ENCODE measurements at places on chromosomes 7 and 10. TPM values are rescaled to one million over a fixed set of nuclear protein-coding genes. Genes with fewer than 3 reads are reported as not detected.

Gene CAV1
- 174 TPM for total RNA-seq

Gene SLC13A1
- not detected for total RNA-seq

Gene OR2A42
- total RNA-seq, result not detected

Gene TMEM229A
- not detected for total RNA-seq

Gene CTAGE15
- total RNA-seq, result 0.17 TPM

Measured in fibroblast of lung (primary cell).